ENCODE measurements at places on chromosomes 1 and 21.
A peak's percentile ranks its signal among the peaks of the same experiment; 100 is the strongest.

GRCh38 chr1:227889863-227890405 lies 57.8 kb downstream of the WNT9A start:
- no peak for DNase-seq

GRCh38 chr1:51583532-51583931 lies 33.4 kb upstream of the OSBPL9 start:
- no peak for DNase-seq

DNA sequence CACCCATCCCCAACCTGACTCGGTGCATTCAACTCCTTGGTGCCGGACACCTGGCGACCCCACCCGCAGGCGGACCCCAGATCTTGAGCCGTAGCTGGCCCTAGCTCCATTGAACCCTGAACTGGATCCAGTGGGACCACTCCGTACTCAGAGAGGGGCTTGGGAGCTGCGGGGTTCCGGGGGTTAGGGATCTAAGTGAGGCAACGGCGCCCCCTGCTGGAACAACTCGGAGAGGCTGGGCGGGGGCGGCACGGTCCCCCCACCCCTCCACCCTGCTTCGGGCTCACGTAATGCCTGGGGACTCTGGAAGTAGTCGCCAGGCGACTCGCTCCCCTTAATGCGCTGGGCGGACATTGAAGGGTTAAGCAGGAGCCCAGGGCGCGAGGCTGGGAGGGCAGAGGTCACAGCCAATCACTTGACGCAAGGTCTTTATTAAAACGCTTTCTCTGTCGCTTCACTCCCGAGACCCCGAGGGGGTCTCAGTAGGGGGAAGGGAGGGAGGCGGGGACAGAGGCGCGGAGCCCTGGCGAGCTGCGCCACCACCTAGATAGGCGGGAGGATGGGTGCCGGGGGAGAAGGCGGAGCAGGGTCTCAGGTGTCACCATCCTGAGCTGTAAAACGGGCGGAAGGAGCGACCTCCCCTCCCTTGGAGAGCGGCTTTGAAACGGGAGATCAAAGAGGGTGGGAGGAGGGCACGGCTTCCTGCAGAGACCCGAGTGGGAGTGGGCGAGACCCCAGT lies 704 bp upstream of the CRABP2 start:
- DNase-seq = no peak

- DNase-seq = no peak
Measured at GRCh38 chr1:67440339-67440738, 10.1 kb upstream of the SERBP1 start.

GRCh38 chr1:94279038-94279437 lies 41.7 kb upstream of the ARHGAP29 start:
- DNase-seq = no peak

DNA sequence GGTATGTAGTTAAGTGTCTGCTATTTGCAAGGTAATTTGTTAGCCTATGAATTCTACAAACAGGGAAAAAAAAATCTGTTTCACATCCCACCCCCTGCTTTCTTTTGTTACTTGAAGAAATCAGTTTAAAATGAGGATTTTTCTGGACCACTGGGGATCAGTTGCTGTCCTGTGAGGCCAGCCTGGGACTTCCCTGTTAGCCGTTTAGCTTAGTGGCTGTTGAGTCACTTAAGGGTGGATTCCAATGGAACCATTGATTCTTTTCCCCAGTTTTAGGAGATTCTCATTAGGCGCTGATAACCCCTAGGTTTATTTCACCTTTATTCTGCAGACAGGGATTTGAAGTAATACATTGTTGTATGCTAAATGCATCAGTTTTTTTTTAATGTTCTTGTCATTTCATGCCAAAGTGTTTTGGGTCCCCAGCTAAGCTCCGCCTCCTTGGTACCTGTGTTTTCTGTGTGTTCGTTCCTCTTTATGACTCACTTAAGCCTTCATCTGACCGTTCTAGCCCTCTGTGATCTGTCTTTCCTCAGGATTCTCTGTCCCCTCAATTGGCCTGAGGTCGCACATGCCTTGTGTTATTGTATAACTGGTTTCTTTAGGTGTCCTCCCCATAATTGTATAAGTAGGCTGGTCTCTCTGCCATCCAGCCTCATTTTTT lies 59.3 kb downstream of the NOS1AP start:
- no peak for DNase-seq

DNA sequence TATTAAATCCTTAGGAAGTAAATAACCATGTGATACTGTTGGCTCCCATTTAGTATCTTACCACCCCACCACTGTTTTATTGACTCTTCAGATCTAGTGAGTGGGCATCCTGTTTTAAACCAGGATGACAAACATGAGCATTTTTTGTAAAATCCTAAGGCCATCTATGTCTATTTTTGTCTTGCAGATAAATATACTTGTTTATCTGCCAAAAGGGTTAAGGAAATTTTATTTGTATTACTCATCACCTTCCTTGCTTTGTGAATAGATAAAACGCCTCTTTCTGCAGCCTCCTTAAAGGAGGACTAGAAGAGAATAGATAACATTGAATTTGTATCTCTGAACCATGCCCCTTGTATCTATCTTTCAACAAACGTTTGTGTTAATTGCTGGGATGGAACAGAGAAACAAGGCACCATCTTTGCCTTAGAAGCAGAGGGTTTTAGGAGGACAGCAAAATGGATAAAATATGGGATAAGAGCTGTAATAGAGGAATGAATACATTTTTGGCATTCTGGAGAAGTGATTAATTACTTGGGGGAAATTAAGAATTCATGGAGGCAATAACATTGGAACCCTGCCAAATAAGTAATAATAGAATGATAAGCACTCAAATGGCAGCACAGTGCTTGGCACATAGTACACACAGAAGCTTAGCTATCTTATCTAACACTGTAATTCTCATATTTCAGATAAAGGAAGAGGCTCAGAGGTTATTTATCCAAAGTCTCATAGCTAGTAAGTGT lies 14.7 kb downstream of the YTHDF2 start:
- no peak for DNase-seq

- no peak for DNase-seq
Measured at GRCh38 chr1:111489604-111490003, 13.8 kb downstream of the ADORA3 start.

DNA sequence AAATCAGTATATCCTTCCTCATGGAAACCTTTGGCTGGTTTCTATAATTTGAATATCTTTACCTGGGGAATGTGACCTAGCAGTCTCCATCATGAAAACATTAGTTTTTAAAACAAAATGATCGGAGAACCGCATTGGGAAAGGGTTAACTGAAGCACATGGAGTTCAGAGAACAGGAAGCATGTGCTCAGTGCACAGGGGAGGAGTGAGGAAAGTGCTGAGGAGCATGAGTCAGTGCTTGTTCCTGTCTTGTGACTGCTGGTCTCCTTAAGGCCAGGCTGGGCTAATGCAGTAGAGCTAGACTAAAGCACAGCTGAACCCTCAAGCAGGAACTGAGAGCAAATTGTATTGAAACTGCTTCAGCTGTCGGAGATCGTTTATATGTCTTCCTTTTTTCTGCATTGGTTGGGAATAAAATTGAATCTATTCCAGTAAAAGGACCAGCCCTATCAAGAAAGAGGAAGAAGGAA lies 5.8 kb downstream of the IFI16 start:
- peak; percentile 36 for DNase-seq

DNA sequence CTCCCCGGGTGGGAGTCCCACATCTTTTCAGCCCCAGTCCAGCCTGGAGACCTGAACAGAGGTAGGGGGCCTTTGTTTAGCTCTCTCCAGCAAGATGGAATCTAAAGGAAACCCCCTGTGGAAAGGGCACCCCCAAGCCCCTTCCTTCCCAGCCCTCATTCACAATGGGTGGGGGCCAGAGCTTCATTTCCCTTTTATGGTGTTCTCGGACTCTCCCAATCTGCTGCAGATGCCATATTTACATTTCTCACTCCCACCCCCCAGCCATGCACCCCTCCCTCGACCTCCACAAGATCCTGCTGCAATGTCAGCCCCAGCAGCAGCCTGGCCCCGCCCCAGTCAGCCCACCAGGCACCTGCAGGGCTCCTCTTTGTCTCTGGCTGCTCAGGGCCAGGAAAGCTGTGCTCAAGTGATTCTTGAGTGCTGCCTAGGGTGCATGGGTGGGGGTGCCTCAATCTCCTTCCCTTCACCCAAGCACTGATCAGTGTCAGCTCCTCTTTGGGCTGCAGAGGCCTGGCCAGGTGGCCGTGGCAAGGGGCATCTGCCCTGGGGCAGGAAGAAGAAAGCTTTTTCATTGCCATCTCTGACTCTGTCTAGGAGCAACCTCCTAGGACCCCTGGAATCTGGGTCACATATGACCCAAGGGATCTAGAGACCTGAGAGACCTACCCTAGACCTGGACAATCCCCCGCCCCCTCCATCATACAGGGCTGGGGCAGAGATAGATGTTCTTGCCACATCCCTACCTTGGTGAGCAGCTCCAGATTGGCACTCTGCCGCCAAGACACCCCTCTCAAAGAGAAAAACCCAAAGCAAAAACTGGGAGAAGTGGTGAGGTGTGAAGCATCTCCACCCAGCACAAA lies 1.7 kb downstream of the KIF21B start:
- no peak for DNase-seq

DNA sequence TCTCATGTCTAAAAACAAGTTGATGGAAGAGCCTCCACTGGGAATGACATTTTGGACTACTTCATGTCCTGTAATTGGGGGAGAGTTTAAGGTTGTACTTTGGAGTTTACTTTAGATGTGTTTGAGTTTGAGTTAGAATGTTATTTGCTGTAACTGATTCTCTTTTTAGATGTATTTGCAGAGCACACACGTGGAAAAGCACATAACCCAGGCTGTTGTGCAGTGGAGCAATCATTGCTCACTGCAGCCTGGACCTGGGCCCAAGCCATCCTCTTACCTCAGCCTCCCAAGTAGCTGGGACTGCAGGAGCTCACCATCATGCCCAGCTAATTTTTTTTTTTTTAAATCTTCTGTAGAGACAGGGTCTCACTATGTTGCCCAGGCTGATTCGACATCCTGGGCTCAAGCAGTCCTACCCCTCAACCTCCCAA lies 36.7 kb upstream of the SH3D21 start:
- no peak for DNase-seq

- DNase-seq = no peak
Measured at GRCh38 chr1:40903106-40903505, 40.9 kb upstream of the CITED4 start.

- no peak for DNase-seq
Measured at GRCh38 chr1:20884513-20884912, 97.4 kb upstream of the HP1BP3 start.

GRCh38 chr1:39196244-39197215 lies 8.0 kb upstream of the MACF1 start:
- no peak for DNase-seq

DNA sequence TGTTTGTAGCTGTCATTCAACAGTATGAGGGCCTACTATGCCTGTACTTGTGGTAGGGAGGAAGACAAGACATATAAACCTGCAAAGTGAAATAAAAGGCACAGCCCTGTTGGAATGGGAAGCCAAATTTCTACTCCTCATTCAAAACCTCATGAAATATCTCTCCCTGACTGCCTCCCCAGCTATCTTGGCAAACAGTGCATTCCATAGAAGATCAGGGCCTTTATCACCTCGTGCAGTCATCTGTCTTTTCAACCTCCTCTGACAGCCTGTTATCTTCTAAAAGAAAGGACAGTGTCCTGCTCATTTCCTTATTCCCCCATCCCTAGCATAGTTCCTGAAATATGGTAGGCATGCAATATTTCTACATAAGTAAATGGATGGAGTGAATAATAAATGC lies 71.0 kb downstream of the SH3GLB1 start:
- DNase-seq = no peak

- DNase-seq = no peak
Measured at GRCh38 chr21:45989355-45990048, 7.9 kb downstream of the COL6A1 start.

DNA sequence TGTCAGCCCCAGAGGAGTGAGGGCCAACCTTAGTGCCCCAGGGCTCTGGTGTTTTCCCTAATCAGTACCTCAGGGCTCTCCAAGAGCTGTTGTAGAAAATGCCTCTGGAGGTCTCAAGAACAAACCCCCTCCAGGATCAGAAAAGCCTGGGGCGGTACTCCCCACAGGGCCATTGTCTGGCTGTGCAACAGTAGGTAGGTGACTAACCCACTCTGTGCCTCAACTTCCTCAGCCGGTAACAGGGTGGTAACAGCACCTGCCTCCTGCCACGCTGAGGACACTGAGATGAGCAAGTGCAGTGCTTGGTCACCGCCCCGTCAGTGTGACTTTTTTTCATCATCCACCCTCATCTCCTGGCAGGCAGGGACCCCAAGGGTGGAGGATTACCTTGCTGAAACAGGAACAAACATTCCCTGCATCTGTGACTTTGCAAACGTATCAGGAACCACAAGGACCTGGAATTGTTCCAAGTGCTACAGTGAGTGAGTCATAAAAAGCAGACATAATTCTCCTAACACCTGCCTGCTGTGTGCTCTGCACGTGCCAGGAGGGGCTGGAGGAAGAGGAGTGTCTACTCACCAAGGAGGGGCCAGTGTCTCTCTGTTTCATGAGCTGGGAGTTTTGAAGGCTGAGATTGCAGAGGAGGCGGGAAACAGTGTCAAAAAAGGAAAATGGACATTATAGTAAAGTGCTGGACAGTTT lies 440.8 kb downstream of the NPHP4 start:
- no peak for DNase-seq

GRCh38 chr21:26093122-26093521 lies 77.4 kb downstream of the APP start:
- no peak for DNase-seq

- no peak for DNase-seq
Measured at GRCh38 chr1:237983496-237983895, 92.8 kb upstream of the ZP4 start.

DNA sequence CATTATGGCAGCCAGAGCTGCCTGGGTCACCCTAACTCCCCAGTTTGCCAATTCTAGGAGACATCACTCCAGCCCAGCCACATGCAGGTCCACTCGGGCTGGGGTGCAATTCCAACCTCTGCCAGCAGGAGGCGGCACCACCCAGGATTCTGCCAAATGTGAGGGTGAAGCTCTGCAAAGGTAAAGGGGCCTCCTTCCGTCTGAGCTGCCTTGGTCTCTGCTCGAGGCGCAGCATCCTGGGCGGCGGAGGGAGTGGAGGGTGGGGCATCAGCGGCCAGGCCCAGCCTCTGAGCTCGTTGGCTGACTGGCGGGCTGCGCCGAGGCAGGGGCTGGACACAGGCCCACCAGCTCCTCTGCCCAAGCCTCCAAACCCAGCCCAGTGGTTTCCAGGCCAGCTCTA lies 63.8 kb downstream of the ARHGEF16 start:
- no peak for DNase-seq

GRCh38 chr21:34819357-34819999 lies 150.7 kb downstream of the CLIC6 start:
- no peak for DNase-seq

All from GM18507 (cell line).